ENCODE measurements at places on chromosomes 6 and 20.

- no peak for DNase-seq
These were observed 214.9 kb downstream of the ZFAND3 start for GRCh38 chr6:38034274-38034914.

- no peak for DNase-seq
These were observed 202.6 kb upstream of the HEY2 start for GRCh38 chr6:125546841-125547251.

GRCh38 chr6:27757307-27757706 lies 154.9 kb downstream of the OR2B2 start:
- DNase-seq: no peak

GRCh38 chr20:12695937-12696336 lies 312.8 kb upstream of the SPTLC3 start:
- no peak for DNase-seq

- no peak for DNase-seq
These were observed 49.6 kb upstream of the ZNF217 start for GRCh38 chr20:53643031-53643832.

GRCh38 chr6:164183556-164184123 lies 769.1 kb downstream of the QKI start:
- DNase-seq: no peak

- DNase-seq: no peak
These were observed 25.7 kb upstream of the AAR2 start for GRCh38 chr20:36210436-36211021.

- DNase-seq: no peak
These were observed 41.1 kb upstream of the NEDD9 start for GRCh38 chr6:11273406-11274065.

DNA sequence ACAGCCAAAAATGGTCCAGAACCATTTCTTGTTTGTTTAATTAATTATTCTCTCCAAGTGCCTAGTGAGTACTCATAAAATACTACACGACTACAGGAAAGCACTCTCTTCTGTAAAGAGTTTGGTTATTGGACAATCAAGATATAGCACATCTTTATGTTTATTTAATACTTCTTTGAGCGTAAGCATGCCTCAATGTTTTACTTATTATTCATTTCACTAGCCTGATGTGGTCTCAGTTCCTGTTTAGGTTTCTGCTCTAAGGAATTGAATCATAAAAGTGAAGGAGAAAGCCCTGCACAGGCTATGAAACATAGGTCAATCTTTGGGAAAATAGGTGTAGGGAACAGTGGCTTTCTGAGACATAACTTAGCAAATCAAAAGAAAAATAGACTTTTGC lies 45.9 kb upstream of the AIG1 start:
- no peak for DNase-seq

GRCh38 chr20:60808003-60808672 lies 443.9 kb upstream of the CDH4 start:
- DNase-seq: no peak

DNA sequence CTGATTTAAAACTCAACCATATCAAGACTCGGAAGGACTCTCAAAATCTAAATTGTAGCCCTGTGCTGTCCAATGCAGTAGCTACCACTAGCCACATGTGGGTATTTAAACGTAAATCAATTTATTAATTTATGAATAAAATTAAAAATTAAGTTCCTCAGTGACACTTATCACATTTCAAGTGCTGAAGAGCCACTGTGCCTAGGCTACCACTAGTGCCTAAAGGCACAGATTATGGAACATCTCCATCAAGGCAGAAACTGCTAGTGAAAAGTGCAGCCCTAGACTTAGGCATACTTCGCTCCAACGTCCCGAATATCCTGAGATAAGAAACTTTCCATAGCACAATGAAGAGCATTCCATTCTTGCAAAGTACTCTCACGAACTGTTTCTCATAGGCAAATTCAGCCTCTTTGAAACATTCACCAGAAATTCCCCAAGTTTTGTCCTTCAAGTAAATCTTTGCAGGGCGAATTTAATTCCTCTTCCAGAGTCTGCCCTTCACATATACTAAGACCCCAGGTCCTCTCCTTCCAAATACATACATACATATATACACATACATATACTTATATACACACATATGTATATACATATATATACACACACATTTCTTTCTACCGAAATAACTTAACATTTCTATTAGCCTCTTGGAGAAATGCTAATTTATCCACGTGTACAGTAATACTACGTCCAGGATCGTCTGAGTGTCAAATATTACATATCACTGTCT lies 1.3 kb downstream of the SUPT3H start:
- DNase-seq: no peak

GRCh38 chr6:77440206-77440976 lies 22.9 kb downstream of the HTR1B start:
- DNase-seq: no peak
